Ascending aorta (tissue), 2 donors: ENCODE measurements at places on chromosomes 5 and 9. TPM values are rescaled to one million over a fixed set of nuclear protein-coding genes. Genes with fewer than 3 reads are reported as not detected.

DNA sequence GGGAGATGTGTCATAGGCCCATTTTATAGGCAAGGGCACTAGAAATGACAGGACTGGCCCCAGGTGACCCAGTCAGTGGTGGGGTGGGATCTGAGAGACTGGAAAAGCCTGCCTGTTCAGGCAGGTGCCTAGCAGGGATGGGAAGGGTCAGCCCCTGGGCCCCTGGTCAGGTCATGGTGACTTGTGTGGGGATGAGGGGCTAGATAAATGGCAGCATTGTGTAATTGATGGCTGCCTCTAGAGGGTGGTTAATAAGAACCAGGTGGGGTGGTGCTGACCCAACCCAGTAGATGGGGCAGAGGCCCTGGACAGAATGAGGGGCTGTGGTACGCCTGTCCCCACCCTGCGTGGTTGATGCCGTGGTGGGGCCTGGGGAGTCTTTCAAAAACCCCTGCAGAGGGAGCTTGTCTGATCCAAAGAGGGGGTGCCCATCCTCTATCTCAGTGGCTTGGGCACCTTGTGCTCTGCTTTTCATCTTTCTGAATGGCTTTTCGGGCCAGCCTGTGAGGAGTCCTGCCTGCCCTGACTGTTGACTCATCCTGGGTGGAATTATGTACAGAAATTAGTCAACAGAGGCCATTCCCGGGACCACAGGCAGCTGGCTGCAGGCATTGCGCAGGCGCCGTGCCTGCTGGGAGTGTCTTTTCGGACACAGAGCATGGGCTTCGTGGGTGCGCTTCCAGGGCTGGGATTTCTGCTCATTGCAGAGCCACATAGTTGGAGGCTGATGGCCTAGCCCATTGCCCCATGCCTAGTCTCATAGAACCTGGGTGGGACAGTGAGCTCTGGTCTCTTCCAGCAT, 93.6 kb upstream of the PITX1 start:
- DNase-seq, result no peak

The FAM193B gene
- total RNA-seq, result 116 TPM

DNA sequence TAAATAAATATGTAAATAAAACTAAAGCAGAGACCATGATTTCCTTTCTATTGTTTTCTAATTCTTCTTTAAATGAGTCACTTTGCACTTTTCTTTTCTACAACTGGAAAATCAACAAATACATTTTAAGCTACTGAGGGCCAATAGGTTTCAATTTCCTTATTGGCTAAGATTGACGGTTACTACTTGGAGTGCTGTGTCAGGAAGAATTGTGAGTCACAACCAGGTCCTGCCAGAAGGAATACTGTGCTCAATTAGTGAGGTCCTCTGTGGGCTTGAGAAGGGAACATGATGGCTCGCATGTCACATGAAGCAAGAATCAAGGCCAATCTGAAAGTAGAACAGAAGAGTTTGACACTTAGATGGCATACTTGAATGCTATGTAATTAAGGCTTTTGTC, 110.8 kb downstream of the HMHB1 start:
- no peak for DNase-seq

- DNase-seq, result no peak
These were observed 11.7 kb downstream of the SPIN1 start for GRCh38 chr9:88399966-88400365.

GRCh38 chr5:38473008-38473407, 83.4 kb downstream of the LIFR start:
- no peak for DNase-seq

- no peak for DNase-seq
These were observed 44.0 kb downstream of the ROR2 start for GRCh38 chr9:91905991-91906469.

GRCh38 chr9:3962496-3962895, 337.4 kb downstream of the GLIS3 start:
- no peak for DNase-seq

- DNase-seq, result no peak
These were observed 61.8 kb downstream of the BRINP1 start for GRCh38 chr9:119307471-119307870.

DNA sequence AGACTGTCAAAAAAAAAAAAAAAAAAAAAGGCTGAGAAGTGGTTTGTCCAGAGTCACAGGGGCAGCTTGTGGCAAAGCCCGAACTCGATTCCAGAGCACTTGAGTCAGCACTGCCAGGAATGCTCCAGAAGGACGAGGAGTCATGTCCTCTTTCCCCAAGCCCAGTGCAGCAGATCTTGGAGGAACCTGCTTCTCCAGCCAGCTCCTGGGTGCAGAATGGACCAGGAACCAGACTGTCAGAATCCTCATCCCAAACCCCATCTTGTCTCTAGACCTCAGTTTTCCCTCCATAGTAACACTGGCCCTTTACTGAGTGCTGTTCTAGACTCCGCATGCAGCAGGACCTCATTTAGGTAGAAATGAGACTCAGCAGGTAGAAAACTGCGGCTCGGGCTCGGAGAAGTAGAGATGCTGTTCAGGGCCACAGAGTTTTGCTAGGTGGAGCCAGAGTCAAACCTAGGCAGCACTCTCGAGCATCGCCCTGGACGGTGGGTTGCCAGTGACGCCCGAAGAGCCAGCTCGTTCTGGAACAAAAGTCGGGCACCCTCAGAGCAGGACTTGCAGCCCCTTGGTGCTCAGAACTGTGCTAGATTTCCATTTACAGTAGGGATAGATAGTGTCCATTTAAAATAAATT, 15.4 kb downstream of the CD74 start:
- no peak for DNase-seq

DNA sequence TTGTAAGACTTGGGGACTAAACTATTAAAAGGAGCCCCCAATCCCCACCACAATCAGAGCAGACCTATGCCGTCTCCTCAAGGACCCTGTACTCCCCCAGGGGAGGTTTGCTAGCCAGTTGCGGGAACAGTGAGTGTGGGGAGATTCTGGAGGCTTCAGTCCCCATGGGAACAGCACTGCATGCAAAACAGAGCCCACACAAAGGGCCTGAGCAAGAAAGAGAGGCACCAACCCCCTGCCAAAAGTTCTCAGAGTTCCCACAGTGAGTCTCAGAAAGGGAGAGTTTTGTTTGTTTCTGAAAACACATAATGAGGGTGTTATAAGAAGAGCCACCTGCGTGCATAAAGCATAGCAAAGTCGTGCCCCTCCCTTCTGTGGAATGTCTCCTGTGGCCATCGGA, 56.6 kb downstream of the CFAP90 start:
- DNase-seq, result no peak

The CBY3 gene
- total RNA-seq, result not detected

DNA sequence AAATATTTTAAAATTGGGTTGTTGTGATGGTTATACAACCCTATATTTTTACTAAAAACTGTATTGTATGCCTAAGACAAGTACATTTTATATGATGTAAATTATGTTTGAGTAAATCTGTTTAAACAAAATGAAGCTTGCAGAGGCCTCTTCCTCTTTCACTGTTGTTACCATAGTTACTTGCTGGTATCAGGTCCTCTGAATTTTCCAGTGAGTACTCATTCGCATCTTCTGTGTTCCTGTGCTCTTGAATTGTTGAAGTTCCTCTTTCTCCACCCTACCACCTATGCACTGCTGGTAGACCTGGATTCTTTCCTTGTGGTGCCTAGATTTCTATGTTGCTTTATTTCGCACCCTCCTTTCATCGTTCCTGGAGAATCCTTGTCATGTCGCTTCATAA, 938.5 kb upstream of the ACO1 start:
- DNase-seq, result no peak

The OR13C9 gene
- total RNA-seq, result not detected

- DNase-seq, result no peak
These were observed 176.1 kb upstream of the HMHB1 start for GRCh38 chr5:143635888-143636287.

The LHX2 gene
- total RNA-seq, result not detected

The IL3 gene
- not detected for total RNA-seq

DNA sequence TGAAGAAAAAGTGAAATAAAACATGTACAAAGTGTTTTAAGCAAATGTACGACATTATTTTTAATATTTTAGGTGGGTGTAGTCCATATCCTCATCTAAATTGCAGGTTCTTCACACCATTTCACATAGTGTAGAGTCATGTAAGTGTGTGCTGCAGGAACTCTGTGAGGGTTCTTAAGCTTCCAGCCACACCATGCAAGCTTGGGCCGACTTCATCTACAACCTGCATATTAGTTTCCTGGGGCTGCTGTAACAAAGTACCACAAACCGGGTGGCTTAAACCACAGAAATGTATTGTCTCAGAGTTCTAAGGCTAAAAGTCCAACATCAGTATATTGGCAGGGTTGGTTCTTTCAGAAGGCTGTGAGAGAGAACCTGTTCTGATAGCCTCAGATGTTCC, 10.2 kb downstream of the PAM start:
- DNase-seq, result no peak
